ENCODE measurements at places on chromosomes 2 and 18. TPM values are rescaled to one million over a fixed set of nuclear protein-coding genes. Genes with fewer than 3 reads are reported as not detected.

KCNG2 gene
- polyA plus RNA-seq, result not detected

UGT1A4 gene
- not detected for polyA plus RNA-seq

DUSP2 gene
- 875 TPM for polyA plus RNA-seq

XRCC5 gene
- 350 TPM for polyA plus RNA-seq

NIF3L1 gene
- polyA plus RNA-seq, result 31.0 TPM

OST4 gene
- 677 TPM for polyA plus RNA-seq

ACTG2 gene
- polyA plus RNA-seq, result not detected

SERPINB11 gene
- polyA plus RNA-seq, result not detected

ALPP gene
- polyA plus RNA-seq, result not detected

ETAA1 gene
- polyA plus RNA-seq, result 4.3 TPM

XIRP2 gene
- polyA plus RNA-seq, result not detected

PID1 gene
- polyA plus RNA-seq, result 0.38 TPM

CRYGC gene
- not detected for polyA plus RNA-seq

MC2R gene
- not detected for polyA plus RNA-seq

SAP130 gene
- polyA plus RNA-seq, result 4.4 TPM

CCT4 gene
- polyA plus RNA-seq, result 110 TPM

NYAP2 gene
- polyA plus RNA-seq, result not detected

MYCN gene
- polyA plus RNA-seq, result not detected

CYS1 gene
- not detected for polyA plus RNA-seq

COX7A2L gene
- 172 TPM for polyA plus RNA-seq

SERPINB3 gene
- not detected for polyA plus RNA-seq

DNER gene
- polyA plus RNA-seq, result not detected

CENPA gene
- not detected for polyA plus RNA-seq

GALR1 gene
- polyA plus RNA-seq, result not detected

APOB gene
- polyA plus RNA-seq, result not detected

GPR35 gene
- polyA plus RNA-seq, result 0.89 TPM

SOX11 gene
- not detected for polyA plus RNA-seq

MYO5B gene
- not detected for polyA plus RNA-seq

GALNT14 gene
- not detected for polyA plus RNA-seq

MROH2A gene
- polyA plus RNA-seq, result not detected

TTC31 gene
- polyA plus RNA-seq, result 15.9 TPM

FN1 gene
- not detected for polyA plus RNA-seq

ZNF385B gene
- not detected for polyA plus RNA-seq

DCDC2C gene
- polyA plus RNA-seq, result not detected

CERKL gene
- 19.6 TPM for polyA plus RNA-seq

TMEM169 gene
- polyA plus RNA-seq, result 1.0 TPM

ARID5A gene
- 204 TPM for polyA plus RNA-seq

CFAP65 gene
- polyA plus RNA-seq, result not detected

EHD3 gene
- polyA plus RNA-seq, result 4.9 TPM

SIX3 gene
- not detected for polyA plus RNA-seq

TMEM247 gene
- not detected for polyA plus RNA-seq

LOXHD1 gene
- polyA plus RNA-seq, result not detected

Measured in immature natural killer cell (primary cell).